ENCODE measurements at places on chromosomes 2 and 18. TPM values are rescaled to one million over a fixed set of nuclear protein-coding genes. Genes with fewer than 3 reads are reported as not detected.

DNA sequence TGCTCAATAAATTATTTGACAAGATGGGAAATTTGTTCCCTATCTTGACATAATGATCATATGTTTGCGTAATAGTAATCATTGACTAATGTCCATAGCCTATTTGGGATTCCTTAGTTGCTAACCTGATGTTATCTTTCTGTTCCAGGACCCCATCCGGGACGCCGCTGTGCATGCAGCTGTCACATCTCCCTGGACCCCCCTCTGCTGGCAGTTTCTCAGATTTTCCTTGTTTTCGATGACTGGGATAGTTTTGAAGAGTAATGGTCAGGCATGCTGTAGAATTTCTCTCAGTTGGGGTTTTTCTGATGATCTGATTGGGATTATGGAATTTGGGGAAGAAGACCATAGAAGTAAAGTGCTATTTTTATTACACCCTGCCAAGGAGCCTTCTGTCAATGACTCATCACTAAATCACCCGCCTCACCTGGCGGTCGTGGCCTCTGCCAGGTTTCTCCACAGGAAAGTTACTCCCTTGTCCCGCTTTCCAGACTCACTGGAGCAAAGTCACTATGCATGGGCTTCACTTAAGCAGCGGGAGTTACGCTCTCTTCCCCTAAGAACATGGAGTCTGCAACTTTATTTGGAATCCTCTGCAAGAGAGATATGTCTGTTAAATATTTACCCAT, 19.9 kb upstream of the TMEM18 start:
- no peak for DNase-seq

- DNase-seq = no peak
Measured at GRCh38 chr18:35182151-35182550, 58.7 kb upstream of the ZNF397 start.

GRCh38 chr2:216665717-216666116, 29.6 kb downstream of the IGFBP5 start:
- DNase-seq = no peak

DNA sequence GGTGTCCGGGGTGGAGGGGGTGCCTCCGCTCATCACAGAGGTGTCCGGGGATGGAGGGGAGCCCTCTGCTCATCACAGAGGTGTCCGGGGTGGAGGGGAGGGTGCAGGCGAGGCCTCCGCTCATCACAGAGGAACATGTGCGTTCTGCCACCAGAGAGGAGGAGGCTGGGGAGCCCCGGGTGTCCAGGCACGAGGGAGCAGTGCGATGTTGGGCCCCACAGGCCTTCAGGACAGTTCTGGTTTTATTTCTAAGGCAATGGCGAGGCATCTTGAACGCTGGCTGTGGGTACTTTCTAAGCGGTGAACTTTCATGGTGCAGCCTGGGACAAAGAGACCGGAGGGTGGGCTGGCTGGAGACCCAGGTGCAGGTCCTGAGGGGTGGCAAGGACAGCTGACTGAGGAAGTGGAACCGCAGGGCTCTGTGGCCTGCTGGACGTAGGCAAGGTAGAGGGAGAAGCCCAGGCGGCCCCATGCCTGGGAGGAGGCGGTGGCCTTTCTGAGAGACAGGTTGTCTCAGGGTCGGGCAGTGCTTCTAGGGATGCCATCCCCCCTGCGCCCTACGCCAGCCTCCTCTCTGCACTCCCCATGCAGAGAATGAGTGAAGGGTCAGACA, 196.6 kb upstream of the SALL3 start:
- DNase-seq = no peak

DNA sequence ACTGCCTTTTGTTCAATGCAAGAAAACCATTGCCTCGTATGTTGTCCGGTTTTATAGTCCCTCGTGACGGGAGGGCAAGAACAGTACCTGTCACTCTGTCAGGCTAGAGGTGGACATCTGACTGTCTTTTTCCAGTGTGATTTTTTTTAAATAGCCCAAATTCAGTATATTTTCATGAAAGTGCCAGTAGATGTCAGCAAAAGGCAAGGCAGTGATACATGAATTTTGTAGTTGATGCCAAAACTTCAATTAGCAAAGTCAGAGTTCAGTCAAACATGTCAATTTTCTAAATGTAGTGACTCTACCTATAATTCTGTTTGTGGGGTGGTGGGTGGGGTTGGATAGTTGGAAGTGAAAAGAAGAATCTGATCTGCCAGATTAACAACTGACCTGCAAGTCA, 296.0 kb upstream of the MC4R start:
- no peak for DNase-seq

GRCh38 chr2:75406131-75406581, 154.6 kb downstream of the EVA1A start:
- DNase-seq = no peak

The ADGRF3 gene
- total RNA-seq = not detected

Data from ascending aorta (tissue), 2 donors.